ENCODE measurements at places on chromosomes 5 and 9.

GRCh38 chr9:4339836-4340560 lies 40.1 kb upstream of the GLIS3 start:
- DNase-seq: no peak

DNA sequence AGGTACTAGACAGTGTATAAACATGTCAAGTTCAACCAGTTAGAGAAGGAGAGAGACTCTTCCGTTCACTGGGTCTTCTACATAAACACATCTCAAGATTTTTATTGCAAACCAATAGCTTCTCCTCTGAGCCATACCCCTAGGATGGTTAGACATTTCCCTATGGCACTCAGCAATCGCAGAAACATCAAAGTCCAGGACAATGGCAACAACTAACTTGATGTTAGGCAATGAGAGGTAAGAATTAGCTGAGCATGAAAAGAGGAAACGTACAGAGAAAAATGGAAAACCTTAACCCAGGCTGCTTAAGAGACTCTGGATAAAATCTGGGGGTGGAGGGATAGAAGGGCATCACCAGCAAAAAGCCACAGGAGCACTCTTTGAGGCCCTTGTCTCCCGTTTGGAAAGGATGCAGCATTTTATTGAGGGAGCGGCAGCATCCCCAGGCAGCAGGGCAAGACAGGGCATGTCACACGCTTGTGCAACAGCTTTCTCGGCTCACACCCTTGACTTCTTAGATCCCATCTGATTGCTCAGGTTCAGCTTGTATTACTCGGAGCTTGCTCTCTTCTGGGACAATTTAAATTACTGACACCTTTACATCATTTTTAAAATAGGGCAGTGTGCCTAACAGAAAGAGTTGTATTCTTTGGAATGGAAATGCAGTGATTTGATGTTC lies 8.6 kb upstream of the PSAT1 start:
- no peak for DNase-seq

DNA sequence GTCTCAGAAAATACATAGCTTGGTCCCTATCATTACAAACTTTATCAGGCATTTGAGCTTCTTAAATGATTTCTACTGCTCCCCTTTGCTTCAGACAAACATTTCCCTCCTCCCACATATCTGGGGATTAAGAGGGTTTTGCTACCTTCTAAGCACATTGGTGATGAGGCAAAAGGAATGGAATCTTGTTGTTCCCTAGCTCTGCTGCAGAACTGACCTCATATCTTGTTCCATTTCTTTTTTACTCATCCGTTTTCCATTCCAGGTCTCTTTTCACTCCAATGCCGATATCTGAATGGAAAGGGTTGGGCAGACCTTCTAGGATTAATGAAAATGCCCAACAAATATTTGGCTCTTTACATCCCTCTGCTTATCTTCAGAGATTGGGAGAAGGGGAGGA lies 444.6 kb downstream of the ZNF608 start:
- no peak for DNase-seq

- no peak for DNase-seq
These were observed 57.3 kb downstream of the PHF2 start for GRCh38 chr9:93633492-93634221.
